G401 (cell line): ENCODE measurements at places on chromosomes 12 and 14. TPM values are rescaled to one million over a fixed set of nuclear protein-coding genes. Genes with fewer than 3 reads are reported as not detected.

TDRD9 gene
- total RNA-seq, result not detected in 2 replicates

NRIP2 gene
- total RNA-seq, result not detected in 2 replicates

GSG1 gene
- 197 and 253 TPM in 2 replicates for total RNA-seq

RNASE3 gene
- not detected in 2 replicates for total RNA-seq

SYNDIG1L gene
- total RNA-seq, result not detected in 2 replicates

CCND2 gene
- total RNA-seq, result 88.7 and 110 TPM in 2 replicates

COCH gene
- total RNA-seq, result 0.07 and 0.31 TPM in 2 replicates

SLC39A2 gene
- not detected in 2 replicates for total RNA-seq

POTEG gene
- not detected in 2 replicates for total RNA-seq
